Renal cortex interstitium (tissue), 15 donors: ENCODE measurements at places on chromosomes 13 and 19. TPM values are rescaled to one million over a fixed set of nuclear protein-coding genes. Genes with fewer than 3 reads are reported as not detected.

- no peak for DNase-seq
Measured at GRCh38 chr19:38971672-38972071, 3.9 kb downstream of the FBXO17 start.

DNA sequence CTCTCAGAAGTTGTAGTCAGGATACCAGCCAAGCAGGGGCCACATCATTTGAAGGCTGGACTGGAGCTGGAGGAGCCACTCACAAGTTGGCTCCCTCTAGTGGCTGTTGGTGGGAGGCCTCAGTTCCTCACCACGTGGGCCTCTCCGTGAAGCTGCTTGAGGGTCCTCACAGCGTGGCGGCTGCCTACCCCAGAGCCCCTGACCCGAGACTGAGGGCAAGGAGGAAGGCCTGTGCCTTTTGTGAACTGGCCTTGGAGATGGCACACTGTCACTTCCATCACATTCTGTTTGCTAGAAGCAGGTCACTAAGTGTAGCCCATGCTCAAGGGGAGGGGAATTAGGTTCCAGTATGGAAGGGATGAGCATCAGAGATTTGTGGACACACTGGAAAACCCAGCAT, 14.6 kb downstream of the GNA11 start:
- no peak for DNase-seq

GRCh38 chr19:6481541-6482342, at the start of gene DENND1C:
DENND1C (minus strand) TSS chr19:6481787; CDS start chr19:6481695, 92 bp downstream.
- DNase-seq = no peak

DNA sequence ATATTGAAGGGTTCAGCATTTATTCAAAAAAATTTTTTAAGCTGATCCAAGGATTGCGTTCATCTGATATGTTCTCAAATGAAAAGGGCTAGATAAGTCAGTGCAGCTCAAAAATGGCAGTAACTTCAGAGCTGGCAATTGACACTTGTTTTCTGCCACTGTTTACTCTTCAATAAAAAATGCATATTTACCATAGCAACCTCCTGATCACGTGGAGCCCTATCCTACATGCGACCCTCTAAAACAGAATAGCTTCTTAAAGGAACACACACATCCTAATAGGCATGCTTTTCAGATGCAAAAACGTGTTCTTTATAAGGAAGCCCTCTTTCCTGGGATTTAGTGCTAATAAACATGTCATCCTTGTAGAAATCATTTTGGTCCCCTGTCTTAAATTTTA, 150.2 kb downstream of the ZNF536 start:
- no peak for DNase-seq

- no peak for DNase-seq
Measured at GRCh38 chr19:14901675-14902260, 15.8 kb upstream of the OR7A17 start.

DNA sequence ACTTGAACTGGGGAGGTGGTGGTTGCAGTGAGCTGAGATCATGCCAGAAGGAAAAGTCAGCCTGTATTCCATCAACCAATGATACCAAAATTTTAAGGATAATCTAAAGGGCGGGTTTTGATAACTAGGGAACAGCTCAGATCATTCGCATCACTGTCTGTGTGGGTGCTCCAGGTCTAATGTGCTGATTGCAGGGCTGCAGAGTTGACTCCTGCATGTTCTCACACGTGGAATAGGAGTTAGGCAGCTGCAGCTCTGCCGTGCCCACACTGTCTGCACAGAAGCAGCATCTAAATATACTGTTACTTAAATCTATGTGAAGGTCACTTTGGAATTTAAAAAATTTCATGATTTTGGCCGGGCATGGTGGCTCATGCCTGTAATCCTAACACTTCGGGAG, 4.3 kb upstream of the PARP4 start:
- DNase-seq = no peak

DNA sequence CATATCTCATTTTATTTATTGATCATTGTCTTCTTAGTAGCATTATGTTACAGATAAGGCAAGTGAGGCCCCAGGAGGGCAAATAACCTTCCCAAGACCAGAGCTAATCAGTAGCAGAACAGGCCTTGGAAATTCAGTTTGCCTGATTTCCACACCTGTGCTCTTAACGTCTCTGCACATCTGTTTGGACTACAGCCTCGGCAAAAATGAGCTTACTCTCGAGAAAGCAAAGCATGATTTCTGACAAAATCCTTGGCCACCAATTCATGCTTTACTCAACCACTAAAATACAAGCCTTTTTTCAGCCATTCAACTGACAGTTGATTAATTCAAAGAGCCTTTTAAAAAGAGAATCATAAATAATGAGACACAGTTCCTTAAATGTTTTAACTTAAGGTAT, 309.3 kb upstream of the HTR2A start:
- DNase-seq = no peak

DNA sequence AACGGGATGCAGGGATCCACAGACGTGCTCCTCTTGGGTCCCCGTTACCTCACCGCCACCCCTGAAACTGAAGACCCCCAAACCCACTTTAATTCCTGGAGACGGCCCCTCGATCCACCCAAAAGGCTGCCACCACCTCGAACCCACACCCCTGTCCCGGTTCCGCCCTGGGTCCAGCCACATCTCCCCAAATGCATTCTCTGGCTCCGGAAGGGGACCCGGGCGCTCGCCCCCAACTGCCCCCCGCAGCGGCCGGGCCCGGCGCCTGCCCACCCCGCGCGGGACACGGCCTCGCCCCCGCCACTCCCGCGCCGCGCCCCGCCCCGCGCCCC, 219 bp upstream of the FSTL3 start:
- no peak for DNase-seq

DNA sequence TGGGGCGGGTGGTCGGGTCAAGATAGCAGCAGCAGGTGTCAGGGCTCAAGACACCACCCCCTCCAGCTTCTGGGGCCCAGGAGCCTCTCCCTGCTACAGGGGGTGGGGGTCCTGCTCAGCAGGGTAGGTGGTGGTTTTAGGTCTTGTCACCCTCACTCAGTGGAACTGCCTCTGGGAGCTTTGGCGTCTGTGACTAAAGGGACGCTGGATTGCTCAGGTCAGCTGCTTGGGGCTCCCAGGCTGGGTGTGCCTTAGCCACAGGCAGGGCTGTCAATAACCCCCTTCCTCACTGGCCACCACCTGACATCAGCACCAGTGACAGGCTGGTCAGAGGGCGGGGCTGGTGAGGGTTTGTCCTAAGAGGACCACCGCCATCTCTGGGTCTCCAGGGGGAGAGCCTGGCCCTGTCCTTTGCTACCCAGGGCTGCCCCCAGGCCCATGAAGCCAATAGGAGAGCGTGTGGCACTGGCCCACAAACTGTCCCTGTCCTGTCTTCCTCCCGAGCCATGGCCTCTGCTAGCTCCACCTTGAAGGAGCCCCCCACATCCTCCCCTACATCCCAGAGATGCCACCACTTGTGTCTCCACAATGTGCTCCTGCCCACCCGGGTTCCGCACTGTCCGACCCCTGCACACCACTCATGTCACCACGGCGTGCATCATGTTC, 36.4 kb downstream of the MAU2 start:
- no peak for DNase-seq

DNA sequence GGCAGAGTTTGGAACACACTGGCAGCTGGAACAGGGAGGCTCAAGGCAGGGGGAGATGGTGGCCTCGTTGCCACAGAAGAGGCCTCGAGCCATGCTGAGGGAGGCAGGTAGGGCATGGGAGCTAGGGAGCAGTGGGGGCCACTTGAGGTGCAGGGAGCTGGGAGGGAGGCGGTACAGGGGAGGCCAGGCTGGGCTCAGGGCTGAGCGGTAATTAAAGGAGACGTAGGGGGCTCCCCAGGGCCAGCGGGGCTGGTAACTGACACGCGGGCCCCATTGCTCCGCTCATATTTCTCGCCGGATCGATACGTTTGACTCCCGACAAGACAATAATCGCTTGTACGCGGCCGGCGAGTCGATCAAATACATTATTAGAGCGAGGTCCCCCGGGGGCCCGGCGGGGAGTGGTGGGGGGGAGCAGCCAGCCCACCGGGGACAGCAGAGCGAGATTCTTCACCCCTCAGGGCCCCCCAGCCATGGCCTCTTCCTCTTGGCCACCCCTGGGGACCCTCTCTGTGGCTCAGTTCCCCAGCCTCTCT, 2.4 kb upstream of the POU2F2 start:
- no peak for DNase-seq

DNA sequence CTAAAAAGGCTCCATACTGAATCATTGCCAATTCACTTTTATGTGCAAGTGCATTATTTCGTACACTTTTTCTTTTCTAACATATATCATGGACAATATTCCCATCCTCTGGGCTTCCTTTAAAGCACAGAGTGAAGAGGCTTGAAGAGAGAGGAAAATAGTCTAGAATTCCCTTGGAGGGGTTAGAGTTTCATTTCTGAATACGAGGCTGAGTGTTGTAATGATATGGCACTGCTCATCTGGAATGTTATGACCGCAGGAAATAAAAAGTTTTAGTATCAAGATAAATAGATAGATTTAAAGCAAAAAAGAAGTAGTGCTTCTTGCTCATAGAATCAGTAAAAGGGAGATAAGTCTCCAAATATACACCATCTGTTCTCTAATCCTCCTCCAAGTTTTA, 412.3 kb upstream of the SLITRK1 start:
- no peak for DNase-seq

GRCh38 chr13:31209172-31209840, 9.5 kb downstream of the B3GLCT start:
- peak; percentile 41 for DNase-seq

DNA sequence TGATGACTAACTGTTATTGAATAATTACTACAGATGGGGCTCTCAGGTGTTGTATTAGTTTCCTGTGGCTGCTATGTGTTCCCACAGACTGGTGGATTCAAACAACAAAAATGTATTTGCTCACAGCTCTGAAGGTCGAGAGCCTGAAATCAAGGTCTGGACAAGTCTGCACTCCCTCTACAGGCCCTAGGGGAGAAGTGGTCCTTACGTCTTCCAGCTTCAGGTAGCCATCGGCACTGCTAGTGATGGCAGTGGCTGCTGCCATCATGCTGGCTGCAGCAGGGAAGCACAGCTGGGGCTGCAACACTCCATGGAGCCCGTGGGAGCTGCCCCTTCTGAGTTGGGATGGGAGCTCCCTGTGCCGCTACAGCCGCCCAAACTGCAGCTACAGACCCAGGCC, 1.9 kb downstream of the TEX26 start:
- DNase-seq = no peak

DNA sequence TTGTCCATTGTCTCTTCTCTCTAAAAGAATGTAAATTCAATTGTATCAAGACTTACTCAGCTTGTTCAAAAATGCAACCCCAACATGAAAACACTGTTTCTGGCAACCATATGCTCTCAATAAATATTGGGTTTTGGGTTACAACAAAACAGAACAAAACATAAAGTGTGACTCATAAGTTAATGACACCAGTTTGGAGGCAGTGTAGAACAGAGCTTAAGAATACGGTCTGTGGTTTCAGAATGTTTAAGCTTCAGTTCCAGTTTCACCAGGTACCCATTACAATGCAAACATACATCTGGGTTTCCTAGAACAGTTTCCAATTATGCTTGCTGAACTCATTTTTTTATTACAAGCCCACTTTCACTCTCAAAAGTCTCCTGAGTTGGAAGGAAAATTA, 285.8 kb upstream of the PCDH9 start:
- no peak for DNase-seq

DNA sequence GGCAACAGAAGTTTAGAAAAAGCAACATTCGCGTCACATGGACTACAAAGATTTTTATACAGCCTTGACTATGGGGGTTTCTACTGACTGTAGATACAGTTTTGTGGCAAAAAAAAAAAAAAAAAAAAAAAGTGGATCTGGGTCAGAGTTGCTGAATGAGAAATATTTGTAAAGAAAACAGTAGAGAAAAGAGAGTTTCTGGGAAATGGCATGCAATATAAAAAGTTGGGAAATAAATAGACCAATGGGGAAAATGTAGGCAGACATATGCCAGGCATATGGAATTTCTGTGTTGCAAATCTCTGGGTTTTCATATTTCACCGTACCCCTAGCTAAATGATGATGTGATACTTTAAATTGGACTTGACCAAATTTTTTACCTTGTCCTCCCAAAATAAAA, 315.3 kb downstream of the EFNB2 start:
- DNase-seq = no peak

GRCh38 chr19:33957804-33958203, 161.1 kb downstream of the KCTD15 start:
- no peak for DNase-seq

DNA sequence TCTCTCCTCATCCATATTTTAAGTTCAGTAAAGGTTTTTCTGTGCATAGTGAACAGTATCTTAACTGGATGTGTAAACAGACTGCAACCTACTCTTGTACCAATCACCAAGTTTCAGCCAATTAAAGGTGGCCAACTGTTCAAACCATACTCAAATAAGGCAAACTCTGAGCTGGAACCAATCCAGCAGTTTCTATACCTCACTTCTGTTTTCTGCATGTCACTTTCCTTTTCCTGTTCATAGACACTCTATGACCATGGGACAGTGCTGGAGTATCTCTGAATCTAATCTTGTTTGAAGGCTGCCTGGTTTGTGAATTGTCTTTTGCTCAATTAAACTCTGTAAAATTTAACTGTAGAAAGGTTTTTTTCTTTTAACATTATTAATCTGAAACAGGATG, 470.3 kb upstream of the SLITRK6 start:
- no peak for DNase-seq

- no peak for DNase-seq
Measured at GRCh38 chr13:101146101-101146898, 270.0 kb downstream of the NALCN start.

DNA sequence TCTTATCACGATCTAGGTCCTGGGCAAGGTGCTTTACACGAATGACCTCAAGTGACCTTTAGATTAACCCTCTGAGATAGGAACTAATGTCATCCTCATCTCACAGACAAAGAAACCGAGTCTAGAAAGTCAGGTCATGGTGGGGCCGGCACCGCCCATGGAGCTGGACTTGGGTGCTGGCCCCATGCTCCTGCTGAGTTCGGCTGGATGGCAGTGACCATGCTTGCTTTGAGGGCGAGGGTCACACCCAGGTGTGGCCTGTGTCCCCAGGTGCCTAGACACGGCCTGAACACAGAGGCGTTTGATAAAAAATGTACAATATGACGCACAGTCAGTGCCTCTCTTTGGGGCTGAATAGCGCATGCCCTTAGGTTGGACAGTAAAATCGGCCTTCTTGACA, 26.8 kb downstream of the COL4A2 start:
- DNase-seq = no peak

DNA sequence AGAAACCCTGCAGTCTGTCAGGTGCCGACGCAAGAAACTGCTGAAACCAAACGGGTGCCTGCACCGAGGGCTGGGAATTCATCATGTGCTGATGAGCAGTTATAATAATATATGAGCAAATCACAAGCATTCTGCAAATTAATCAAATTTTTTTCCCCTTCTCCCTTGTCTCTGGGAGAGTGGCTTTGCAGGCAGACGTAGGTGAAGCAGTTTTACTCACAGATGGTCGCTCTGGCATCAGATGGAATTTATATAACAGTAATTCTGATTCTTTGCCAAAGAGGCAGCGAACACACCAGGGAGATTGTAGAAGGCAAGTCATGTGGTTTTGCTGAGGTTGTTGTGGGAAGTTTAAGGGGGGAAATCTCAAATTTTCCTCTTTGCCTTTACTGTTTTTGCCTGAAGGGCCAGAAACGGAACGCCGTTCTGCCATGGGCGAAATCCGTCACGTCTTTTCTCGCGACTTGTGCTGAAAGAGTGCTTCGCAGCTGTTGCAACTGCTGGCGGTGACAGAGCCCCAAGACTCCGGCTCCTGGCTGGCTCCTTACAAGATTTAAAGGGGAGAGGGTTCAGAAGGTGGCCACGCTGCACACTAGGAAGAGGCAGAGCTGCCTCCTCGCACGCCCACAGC, 320.1 kb downstream of the ZNF536 start:
- DNase-seq = no peak

LRG1 gene
- polyA plus RNA-seq = 0.75 TPM

SIGLECL1 gene
- not detected for polyA plus RNA-seq

LNX2 gene
- polyA plus RNA-seq = 12.4 TPM

ZNF419 gene
- 20.3 TPM for polyA plus RNA-seq

POU4F1 gene
- polyA plus RNA-seq = 0.08 TPM

ZNF253 gene
- polyA plus RNA-seq = 36.2 TPM

ADM5 gene
- 1.1 TPM for polyA plus RNA-seq

NEK3 gene
- 37.3 TPM for polyA plus RNA-seq
